ENCODE measurements at places on chromosomes 2 and 18.
A peak's percentile ranks its signal among the peaks of the same experiment; 100 is the strongest.

GRCh38 chr2:46716927-46717326 lies 198.7 kb downstream of the MCFD2 start:
- DNase-seq, result no peak

DNA sequence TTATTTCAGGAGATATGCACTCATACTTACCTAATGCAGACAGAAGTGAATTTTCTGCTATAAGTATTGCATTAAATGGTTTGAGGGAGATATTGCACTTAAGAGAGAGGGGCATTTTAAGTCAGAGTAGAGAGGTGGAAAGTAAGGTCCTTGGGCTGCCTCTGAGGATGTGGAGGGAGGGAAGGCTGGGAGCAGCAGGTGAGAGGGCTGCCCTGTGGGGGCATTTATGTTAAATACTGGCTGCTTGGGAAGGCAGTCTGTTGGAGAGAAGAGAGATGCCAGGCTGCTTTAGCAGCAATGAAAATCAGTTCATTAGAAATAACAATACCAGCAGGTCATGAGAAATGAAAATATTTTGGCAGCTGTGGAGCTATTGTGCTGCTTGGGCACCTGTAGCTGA lies 576.2 kb upstream of the HS6ST1 start:
- no peak for DNase-seq

DNA sequence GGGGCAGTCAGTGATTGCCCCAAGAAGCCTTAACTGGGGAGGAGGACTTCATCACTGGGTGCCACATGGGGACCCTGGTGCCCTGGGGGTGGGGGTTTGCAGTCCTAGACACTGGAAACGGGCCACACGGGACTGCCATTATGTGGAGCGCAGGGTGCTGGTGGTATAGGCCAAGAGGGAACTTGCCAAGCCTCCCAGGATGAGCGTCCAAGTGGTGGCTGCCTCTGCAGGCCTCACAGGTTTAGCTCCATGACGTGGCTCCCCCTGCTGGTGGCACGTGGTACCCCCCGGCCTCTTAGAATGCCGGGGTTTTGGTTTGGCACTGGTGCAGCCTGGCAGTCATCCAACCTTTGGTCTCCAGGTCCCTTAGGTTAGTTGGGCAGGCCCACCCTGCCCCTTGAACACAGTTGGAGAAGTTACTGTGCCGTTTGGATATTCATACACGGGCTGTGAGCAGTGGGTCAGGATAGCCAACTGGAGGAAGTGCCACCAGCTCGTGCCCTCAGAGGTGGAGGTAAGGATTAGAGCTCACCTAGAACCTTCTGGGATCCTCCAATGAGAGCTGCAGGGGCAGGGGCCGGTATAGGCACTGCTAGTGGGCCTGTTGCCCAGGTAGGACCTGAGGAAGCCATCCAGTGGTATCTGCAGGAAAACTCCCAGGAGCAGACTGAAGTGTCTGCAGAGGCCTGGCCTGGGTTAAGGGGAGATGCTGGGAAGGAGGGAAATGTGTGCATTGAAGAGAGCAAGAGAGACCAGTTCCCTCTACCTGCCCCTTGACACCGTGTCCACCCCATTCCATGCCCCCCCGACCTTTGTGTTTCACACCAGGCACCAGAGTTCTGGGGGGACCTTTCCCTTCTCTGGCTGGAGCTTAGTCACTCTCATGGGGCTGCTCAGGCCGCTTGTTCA lies 5.7 kb downstream of the PTMA start:
- peak; percentile 65 for DNase-seq

GRCh38 chr2:30778611-30779010 lies 28.6 kb downstream of the CAPN13 start:
- no peak for DNase-seq

DNA sequence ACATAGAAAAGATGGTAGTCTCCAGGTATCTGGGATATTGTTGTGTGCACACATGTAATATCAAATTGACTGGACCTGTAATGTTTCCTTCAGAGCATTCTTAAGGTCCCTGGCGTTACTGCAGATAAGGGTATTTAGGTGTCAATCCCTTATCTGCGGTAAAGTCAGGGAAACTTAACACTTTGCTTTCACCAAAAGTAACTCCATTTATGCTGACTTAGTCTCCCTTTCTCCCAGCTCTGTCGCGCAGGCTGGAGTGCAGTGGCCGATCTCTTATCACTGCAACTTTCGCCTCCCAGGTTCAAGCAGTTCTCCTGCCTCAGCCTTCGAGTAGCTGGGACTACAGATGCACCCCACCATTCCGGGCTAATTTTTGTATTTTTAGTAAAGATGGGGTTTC lies 1.8 kb downstream of the CNNM3 start:
- no peak for DNase-seq

DNA sequence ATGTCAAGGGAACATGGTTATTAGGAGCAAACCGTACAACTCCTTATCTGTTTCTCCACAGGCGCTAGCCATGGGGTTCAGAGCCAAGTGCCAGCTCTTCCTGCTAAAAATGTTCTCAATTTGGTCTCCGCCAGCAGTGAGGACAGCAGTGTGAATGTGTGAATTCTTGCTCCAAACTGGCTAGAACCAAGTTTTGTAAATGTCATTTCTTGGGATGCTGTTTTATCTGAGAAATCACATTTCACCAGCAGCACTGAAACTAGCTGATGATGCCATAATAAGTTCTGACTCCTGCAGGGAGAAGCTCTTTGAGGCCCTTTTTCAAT lies 140.6 kb upstream of the LGALSL start:
- no peak for DNase-seq

DNA sequence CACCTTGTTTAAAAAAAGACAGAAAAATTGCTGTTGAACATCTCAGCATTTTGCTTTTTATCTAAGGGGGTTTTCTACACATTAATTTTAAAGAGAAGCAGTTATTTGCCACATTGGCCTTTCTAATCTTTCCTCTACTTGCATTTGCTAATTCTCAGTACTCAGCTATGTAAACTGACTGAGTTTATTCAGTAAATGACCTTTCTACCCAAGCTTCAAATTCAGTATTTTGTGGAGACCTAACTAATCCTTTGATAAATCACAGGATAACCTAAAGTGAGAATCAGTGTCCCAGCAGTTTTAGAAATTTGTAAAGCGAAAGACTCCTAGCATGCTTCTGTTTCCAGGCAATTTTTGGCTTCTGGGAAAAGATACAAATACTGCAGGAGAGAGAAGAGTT lies 288.4 kb downstream of the ASXL3 start:
- DNase-seq, result no peak

DNA sequence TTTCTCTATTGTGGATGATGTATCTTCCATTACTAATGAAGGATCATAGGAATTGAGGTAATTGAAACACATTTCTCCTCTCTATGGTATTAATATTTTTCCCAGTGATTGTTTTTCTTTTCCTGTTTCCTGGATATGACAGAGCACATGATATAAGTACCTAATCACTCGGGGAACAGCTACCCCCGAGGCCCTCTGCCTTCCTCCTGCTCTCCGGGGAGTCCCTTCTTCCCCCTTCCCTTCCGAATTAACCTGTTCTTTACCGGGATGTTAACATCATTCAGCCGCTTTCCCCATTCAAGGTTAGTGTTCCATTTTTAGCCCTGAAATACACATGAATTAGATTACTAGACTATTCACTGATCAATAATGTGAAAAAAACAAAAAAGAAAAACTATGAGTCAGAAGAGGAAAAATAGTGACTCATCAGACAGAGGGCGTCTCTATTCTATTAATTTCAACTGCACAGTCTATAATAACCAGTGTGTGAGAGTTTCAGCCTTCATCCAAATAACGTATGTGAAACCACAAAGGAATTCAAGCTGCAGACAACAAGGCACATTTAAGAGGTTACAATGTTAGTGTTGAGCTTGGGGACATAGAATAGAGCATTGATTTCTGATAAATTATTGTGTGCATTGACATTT lies 450.8 kb downstream of the DLGAP1 start:
- DNase-seq, result no peak

DNA sequence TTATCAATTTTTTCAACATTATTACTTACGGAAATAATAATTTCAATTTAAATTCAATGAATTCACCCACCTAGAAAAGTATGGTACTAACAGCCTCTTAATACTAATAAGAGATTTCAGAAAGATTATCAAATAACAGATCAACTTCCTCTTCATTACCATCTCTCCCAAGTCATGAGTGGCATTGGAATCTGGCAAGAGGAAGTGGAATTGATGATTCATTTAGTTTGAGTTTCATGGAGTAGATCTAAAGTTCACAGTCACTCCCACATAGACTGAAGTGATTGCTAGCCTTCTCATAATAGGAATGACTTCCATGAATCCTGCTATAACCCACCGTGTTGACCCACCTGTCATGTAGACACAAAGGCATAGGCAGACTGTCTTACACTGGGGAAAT lies 77.7 kb upstream of the WDR75 start:
- no peak for DNase-seq

DNA sequence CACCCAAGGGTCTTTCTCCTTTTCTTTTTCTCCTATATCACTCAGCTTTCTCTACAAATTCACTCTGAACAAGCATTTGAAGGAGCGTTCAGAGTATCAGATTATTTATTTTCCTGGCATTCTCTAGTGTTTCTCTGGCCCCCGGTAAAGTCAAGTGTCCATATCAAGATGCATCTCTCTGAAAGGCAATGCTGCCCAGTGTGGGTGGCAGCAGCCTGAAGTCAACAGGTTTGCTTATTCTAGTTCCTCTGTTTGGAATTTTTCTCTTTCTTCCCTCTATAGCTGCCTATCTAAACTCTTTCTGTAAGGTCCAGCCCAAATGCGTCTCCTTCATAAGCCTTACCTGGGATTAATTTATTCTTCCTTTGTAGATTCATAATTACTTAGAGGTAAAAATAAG lies 526.2 kb upstream of the TNP1 start:
- no peak for DNase-seq

DNA sequence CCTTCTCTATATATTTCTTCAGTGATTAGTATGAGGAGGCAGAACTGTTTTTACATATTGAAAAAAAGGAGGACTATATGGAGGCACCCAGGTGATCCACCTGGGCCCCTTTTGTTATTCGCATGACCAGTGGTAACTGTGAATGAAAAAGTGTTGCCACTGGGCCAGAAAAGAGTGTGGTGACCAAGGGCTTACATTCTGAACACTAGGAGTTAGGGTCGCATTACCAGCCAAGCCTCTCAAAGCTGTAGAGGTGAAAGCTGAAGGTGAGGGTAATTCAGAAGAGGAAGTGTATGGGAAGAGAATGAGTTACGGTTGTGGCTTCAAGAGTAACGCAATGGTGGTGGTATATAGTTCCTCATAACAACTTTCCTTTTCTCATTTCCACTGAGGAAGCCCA lies 487.6 kb downstream of the TMEM182 start:
- DNase-seq, result no peak

DNA sequence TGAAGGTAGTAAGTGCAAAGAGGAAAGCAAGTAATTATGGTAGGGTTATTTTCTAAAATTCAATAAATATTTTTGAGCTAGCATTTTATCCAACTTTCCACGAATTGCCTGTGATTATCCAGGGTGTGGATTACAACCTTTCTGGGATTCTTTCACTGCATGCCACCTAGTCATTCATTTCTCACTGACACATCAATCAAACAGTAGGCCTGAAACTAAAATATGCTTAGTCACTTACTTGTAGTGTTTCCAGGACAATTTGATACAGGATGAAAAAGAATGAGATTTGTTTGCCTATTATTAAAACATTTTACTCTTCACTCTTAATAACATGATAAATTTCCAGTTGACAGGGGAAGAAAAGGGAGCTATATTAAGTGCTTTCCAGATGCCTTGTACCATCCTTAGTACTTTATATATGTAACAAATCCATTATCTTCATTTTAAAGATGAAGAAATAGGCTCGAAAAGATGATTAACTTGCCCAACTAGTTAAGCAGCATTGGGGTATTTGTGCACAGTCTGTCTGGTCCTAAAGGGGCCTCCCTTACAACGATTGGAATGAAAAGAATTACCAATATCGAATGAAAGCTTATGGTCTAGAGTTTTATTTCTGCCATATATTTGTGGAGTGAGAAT lies 70.4 kb downstream of the KCTD1 start:
- no peak for DNase-seq

DNA sequence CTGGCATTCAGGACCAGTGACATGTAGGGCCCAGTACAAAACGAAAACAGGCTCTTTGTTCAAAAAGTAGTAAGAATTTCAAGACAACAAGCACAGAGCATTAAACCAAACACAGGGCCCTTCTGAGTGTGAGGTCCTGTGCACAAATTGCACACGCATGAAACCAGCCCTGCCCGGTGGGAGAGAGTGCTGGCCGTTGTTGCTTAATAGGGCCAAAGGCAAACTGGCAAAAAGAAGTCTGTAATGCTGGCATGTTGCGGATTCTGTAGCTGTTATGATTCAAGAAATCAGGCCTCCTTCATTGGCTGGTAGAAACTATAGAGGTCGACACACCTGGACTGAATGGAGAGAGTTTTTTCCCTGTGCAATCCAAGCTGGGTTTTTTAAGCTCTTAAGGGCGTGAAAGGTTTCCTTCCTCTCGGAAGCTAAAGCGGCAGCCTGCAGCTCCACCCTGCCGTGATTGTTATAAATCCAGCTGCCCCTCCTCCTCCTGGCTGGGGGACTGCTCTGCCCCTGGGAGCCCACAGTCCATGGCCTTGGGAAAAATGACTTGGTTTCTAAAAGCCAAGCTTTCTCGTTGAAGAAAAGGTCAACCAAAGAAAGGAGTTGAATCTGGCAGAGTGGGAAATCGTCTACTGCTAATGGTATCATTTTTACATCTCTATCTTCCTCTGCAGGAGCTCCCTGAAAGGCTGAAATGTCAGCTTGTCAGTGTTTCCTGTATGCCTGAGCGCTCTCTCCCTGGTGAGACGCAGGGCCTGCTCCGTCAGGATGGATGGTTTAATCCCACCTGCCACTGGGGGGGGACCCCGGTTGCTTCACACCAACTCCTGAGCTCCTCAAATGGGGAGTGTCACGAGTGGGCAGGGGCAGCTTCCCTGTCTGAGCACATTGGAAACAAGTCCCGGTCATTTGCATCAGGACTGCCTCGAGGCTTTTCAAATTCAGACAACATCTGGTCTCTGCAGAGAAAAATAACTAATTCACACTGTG lies 143.6 kb downstream of the ALPK2 start:
- DNase-seq, result no peak

DNA sequence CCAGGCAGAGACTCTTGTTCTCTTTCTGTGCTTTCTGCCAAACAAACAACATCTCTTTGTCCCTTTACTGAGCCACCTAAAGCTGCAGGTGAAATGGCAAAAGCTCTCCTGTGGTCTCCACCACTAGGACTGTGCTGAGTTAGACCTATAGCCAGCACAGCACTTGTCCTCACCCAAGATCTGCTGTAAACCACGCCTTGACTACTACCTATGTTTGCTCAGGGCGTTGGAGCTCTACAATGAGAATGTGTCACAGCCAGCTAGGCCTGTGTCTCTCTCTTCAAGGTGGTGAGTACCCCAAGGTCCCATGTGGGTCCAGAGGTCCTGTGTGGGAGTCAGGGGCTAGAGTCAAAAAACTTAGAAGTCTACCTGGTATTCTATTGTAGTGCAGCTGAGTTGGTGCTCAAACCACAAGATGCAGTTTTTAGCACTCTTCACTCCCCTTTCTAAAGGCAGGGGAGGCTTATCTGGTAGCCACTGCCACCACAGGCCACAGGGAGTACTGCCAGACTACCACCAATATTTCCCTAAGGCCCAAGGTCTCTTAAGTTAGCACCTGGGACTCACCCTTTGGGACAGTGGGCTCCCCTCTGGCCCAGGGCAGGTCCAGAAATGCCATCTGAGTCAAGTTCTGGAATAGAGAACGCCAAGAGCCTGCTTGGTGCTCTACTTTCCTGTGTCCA lies 96.8 kb upstream of the RPRM start:
- DNase-seq, result no peak
